ENCODE measurements at places on chromosomes 2 and 18. TPM values are rescaled to one million over a fixed set of nuclear protein-coding genes. Genes with fewer than 3 reads are reported as not detected.

DNA sequence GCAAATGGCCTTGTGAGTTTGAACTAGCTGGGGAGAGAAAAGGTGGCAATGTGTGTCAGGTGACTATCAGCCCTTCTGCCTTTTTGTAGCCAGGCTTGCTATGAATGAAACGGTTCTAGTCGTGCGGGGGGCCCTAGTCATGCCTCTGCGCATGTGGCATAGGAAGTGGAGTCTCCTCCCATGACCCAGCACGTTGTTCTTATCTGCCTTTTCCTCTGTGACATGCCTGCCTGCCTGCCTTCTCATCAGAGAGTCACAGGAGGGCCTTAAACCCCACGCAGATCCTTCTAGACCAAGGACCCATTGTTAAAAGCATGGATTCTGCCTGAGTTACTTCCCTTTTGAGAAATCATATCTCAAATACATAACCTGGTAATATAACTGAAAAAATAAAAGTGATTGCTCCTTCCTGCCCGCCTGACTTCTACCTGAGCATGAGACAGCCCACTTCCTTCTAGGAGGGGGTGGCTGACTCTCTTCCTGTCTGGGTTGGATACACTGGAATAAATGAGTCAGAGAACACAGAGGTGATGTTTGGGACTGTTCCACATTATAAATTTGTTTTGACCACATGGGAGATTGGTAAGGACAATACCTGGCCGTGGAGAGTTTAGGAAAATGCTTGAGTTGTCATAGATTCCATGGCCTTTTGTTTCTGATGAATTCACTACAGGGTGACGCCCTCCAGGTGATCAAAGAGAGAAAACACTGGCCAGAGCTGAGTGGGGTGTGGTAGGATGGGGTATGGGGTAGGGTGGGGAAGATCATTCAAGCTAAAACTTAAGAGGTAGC lies 49.8 kb downstream of the FBLN7 start:
- no peak for DNase-seq

GRCh38 chr2:145764631-145765030 lies 1244.7 kb upstream of the ZEB2 start:
- no peak for DNase-seq

- DNase-seq: no peak
Measured at GRCh38 chr2:64204703-64205102, 60.5 kb upstream of the PELI1 start.

DNA sequence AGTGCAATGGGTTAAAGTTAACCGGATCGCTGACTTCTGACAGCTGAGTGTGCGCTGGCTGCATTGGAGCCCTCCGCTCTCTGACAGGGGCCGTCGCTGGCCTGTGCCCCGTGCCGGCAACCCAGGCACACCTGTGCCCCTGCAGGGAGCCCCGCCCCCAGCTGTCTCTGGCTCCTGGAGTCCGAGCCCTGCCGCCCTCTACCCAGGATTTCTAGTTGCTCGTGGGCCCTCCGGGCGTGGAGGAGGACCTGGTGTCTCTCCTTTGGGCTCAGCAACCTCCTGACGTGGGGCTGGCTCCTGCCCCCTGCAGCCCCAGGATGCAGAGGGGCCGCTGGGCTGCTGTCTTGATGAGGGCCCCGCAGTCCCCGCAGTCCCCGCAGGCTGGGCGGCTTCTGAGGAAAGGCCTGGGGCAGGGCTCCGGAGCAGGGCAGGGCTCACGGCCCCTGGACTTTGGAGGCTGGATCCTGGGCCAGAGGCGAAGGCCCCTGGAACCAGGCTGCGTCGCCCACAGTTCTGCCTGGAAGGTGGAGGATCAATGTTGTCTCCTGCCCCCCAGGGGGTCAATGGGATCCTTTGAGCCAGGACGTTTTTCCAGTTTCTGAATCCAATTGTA lies 172.8 kb downstream of the RNF144A start:
- no peak for DNase-seq

GRCh38 chr2:74779587-74780135 lies 54.3 kb upstream of the HK2 start:
- DNase-seq: no peak

- DNase-seq: no peak
Measured at GRCh38 chr18:1017227-1018058, 112.8 kb downstream of the ADCYAP1 start.

GRCh38 chr18:23523429-23524212 lies 20.3 kb downstream of the RMC1 start:
- DNase-seq: no peak

- DNase-seq: no peak
Measured at GRCh38 chr2:24076849-24077534, 866 bp upstream of the SF3B6 start.

DNA sequence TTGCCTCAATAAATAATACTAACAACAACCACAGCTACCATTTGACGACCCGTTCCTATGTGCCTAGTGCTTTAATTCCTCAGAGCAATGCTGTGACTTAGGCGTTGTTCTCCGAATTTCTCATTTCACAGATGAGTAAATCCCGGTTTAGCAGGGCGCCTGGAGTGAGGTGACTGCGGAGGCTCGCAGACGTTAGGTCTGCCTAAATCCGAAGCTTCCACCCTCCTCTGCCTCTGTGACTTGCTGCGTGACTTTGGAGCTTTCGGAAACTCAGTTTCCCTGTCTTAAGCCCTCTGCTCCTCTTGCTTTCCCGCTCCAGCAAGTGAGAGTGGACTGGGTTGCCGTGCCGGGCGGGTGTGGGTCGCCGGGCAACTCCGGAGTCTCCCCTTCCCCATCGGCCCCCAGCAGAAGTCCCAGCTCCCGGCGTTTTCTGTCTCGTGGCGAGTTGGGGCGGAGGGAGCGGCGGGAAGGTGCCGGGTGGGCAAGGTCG lies 711 bp upstream of the ATOH8 start:
- DNase-seq: no peak

DNA sequence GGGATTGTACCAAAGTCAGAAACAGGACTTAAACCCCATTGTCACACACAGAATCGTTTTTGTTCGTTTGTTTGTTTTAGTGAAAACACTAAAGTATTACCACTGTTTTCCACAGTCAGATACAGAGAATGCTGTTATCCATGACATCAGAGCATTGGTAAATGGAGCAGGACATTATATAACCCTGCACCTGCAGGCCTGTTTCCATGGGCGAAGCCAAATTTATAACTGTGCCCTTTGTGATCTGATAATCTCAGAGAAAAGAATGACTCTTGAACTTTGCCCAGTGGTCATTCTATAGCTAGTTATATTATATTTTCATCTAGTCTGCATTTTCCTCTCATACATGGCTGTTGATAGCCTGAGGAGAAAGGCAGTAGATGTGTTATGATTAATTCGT lies 217.6 kb downstream of the TMEM182 start:
- no peak for DNase-seq

- no peak for DNase-seq
Measured at GRCh38 chr18:69956057-69956456, 8.4 kb upstream of the CD226 start.

GRCh38 chr18:52156166-52156565 lies 183.8 kb upstream of the DCC start:
- DNase-seq: no peak

- peak; percentile 33 for DNase-seq
Measured at GRCh38 chr2:45458909-45459563, 152.0 kb downstream of the SRBD1 start.

GRCh38 chr2:43224571-43225092 lies 1.8 kb downstream of the ZFP36L2 start:
- no peak for DNase-seq

DNA sequence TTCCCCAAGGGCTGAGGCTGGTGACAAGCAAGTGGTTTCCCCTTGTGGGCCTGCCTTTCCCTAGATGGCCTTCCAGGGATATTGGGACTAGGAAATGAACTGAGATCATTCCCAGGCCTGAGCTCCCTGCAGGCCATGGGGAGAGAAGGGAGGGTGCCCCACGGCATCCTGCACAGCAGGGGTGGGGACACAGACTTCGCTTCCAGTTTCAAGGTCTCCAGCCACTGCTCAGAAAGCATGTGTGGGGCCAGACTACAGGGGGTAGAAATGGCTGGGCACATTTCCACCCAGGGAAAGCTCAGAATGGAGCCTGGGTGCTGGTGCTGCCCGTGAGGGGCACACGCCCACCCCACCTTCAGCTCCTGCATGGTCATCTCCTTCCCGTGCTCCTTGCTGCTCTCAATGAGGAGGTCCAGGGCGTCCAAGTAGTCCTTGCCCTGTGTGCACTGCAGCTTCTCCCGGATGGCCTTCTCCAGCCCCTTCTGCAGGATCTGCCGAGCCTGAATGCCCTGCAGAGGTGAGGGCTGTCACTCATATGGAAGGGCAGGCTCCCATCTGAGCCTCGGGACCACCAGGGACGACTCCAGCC lies 13.2 kb downstream of the CYP26B1 start:
- DNase-seq: no peak

GRCh38 chr2:104312684-104313083 lies 541.2 kb upstream of the POU3F3 start:
- no peak for DNase-seq

GRCh38 chr2:237139123-237139675 lies 53.5 kb downstream of the COPS8 start:
- DNase-seq: no peak

DNA sequence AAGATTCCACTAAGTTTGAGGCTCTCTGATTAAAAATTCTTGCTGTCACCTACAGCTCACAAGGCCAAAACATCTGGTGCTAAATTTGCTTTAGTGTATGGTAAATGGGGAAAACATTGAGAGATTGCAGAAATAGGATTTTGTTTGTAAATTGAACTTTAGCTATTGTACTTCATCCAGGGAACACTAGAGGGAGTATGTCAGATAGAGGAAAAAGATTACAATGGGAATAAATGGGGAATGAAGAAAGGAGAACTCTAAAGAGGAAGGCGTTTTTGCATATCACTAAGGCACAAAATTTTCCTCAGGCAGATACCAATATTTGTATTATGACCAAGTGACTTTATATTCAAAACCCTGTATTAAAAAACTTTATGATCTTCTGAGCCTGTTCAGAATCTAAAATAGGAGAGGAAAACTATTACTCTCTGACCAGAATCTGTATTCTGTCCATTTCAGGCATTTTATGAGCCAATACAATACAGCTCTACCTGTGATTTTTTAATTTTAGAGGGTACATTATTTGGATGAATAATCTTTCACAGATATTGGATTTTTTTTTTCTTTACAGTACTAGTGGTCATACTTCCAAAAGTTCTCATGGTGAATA lies 52.3 kb upstream of the ITGB6 start:
- DNase-seq: peak; percentile 62

- DNase-seq: peak; percentile 18
Measured at GRCh38 chr18:74597034-74597661, 522 bp upstream of the ZNF407 start.

- no peak for DNase-seq
Measured at GRCh38 chr2:238865015-238865719, 17.3 kb downstream of the TWIST2 start.

DNA sequence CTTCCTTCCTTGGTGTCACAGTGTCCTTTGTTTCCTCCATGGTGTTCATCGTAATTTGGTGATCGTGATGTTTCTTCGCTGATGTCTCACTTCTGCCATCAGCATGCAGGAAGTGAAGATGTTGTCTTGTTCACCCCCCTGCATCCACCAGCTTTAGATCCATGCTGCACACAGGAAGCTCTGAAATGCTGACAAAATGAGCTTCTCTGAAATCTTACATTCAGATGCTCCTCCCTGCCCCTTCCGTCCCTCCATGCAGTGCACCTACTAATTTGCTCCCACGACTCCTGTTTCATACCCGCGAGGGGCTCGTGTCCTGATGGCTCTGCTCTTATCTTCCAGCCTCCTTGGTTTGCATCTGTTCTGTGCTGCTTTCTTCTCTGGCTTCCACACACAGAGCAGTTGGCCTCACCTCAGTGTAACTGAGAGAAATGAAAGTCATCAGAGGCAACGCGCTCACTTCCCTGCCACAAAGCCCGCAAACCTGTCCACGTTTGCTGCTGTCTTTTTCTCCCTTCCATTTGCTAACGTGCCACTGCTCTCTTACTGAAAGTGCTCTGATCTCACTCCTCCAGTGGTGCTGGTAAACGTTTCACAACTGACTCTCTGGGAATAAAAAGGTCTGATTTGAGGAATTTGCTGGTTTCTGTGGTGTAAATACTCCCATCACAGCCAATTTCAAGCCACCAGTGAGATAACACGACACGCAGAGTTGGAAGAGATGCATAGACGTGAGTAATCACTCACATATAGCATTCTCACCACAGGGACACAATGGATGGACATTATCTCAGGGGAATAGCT lies 41.0 kb upstream of the MGAT4A start:
- DNase-seq: no peak

DNA sequence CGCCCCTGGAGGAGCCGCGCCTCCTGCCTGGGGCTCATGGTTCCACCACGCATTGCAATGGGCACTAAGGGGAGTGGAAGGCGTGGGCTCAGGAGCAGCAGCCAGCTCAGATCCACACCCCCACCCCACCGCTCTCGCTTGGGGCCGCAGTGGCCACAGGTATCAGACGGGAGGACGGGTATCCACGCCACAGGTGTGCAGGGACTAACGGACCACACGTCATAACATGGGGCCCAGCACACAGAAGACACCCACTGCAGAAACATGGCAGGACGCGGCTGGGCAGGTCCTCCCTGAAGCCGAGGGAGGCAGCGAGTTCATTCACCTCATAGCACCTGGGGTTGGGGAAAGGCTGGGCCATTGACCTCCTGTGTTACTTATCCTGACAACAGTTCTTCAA lies 13.0 kb downstream of the HDAC4 start:
- DNase-seq: no peak

DNA sequence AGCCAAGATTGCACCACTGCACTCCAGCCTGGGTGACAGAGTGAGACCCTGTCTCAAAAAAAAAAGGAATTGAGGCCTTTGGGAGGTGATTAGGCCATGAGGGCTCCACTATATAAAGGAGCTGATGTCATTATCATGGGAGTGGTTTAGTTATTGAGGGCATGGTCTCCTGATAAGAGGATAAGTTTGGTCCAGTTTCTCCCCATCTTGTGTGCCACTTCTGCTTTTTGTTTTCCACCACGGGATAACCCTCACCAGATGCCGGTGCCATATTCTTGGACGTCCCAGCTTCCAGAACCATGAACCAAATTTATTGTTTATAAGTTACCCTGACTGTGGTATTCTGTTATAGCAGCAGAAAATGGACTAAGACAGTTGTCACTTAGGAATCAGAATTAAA lies 125.8 kb downstream of the C1D start:
- DNase-seq: no peak

DNA sequence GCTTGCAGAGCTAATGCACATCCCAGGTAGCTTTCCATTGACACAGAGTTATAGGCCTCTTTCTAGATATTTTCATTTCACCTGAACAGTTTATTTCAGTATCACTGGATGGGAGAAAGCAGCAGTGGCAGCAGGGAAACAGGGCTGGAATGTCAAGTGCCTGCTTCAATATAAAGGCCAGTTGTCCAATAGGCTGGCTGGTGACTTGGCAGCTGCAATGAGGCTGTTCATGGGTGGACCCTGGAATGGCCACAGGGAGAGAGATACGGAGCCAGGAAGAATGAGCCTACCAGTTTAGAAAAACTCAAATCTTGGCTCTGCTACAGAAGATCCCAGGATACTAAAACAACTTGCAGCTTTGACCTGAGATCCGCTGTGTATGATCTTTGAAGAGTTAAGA lies 185.0 kb downstream of the BCL11A start:
- DNase-seq: no peak

GRCh38 chr2:188811522-188811921 lies 162.7 kb upstream of the COL3A1 start:
- no peak for DNase-seq

Gene RESP18
- not detected for polyA plus RNA-seq

Gene LIPG
- polyA plus RNA-seq: 0.33 TPM

Gene M1AP
- polyA plus RNA-seq: not detected

Gene GULP1
- 31.5 TPM for polyA plus RNA-seq

Gene KCTD1
- 32.1 TPM for polyA plus RNA-seq

Data from A549 (cell line).